NCI-H748 treated with DMSO at 0.1 percent for 48 hours (cell line): ENCODE measurements at places on chromosomes 4 and X.

GRCh38 chrX:103220511-103221323 lies 5.8 kb downstream of the BEX4 start:
- no peak for DNase-seq

GRCh38 chr4:153064571-153064970 lies 128.4 kb downstream of the FHDC1 start:
- DNase-seq: no peak

- DNase-seq: peak; percentile 48
Observed at GRCh38 chrX:143472347-143472938, 44.8 kb downstream of the SPANXN3 start.

DNA sequence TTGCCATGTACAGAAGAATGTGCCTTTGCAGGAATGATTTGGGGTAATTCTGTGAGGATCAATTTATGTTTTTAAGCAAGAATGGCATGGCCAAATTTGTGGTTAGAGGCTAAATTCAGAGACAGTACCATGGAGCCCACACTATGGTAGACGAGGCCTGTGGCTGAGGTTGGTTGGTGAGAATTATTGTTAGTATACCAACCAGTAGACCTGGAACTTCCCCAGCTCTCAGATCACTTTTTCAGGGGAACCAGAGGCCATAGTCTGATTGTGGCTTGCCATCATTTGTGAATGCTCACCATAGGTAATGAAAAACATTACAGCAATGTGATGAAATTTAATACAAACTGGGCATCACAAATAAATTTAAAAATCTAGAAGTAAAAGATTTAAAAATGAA lies 56.3 kb downstream of the SHISA3 start:
- no peak for DNase-seq

DNA sequence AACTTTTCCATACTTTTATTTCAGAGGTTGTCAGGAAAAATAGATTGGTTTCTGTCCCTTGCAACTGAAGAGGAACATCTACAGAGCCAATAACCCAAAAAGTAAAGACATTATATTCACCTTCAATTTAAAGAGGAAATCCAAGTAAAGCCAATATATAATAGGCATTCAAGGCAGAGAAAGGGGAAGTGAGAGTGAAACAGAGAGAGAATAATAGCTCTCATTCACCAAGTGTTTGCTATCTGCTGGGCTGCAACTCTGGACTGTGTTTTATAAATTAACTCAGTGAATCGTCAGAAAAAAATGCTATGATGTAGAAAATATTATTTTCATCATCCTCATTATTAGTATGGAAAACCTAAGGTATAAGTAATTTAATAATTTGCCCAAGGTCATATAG lies 448.5 kb downstream of the TRAM1L1 start:
- DNase-seq: no peak

GRCh38 chrX:47148946-47149345 lies 3.9 kb downstream of the RBM10 start:
- DNase-seq: no peak

GRCh38 chr4:70687392-70687791 lies 940 bp upstream of the UTP3 start:
- DNase-seq: no peak

DNA sequence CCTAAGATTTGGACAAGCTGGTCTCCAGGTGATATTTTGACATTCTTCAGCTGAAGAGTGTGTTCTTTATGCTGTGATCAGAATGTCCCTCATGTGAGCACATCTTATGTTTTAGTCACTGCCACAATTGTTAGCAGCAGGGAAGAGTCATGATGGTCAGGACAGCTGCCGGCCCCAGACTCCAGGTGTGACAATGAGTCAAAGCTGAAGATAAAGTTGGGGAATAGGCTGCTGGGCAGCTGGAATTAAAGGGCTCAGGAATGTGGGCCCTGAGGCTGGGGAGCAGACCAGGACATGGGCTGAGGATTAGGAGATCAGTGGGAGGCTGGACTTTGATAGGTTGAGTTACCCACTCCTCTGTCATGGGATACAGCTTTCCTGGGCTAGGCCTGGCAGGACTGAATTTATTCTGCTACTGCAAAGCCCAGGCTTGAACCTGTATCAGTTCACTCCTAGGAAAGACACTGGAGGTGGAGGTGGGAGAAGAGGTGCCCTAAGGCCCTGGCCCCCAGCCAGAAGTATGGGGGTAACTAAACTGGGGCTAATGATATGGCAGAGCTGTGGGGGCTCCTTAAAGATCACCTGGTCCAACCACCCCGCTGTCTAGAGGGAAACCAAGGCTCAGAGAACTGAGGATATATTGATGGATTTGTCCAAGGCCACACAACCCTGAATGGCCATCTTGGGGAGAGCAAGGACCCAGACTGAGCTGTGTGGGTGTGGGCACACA lies 119.5 kb downstream of the PJA1 start:
- no peak for DNase-seq

GRCh38 chrX:70016513-70016912 lies 33.2 kb downstream of the AWAT2 start:
- no peak for DNase-seq

- no peak for DNase-seq
Observed at GRCh38 chr4:6232836-6233785, 32.8 kb upstream of the JAKMIP1 start.

DNA sequence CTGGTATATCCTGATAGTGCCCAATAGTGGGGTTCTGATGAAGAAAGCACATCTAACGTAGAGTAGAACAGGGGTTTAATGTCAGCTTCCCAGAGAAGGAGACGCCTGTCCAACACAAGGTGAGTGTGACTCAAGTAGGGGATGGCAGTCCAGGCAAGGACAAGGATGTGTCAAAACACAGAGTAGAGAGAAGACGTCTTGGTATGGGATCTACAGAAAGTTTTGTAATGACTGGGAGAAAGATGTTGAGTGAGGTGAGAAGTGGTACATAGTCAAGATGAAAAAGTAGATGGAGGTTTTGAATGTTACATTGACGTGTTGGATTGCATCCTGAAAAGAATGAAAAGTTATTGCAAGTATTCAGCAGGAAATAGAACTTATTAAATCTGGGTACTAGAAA lies 124.4 kb downstream of the TMA16 start:
- DNase-seq: no peak

DNA sequence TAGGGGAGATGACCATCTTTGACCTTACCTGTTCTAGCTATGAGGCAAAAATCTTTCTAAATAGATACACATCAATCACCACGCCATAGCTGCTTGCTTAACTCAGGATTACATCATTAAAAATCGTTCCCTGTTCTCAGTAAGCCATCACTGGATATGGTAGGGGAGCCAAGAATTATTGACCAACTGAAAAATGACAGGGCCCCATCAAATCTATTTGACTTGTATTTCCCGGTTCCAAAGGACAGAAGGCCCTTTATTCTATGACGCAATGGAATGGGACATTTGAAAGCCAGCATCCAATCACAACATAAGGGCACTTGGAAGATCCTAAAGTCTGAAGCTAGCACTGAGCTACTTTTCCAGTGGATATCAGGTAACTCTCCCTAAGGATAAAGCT lies 75.6 kb upstream of the NOCT start:
- no peak for DNase-seq

GRCh38 chr4:76781698-76782595 lies 116.0 kb downstream of the SOWAHB start:
- no peak for DNase-seq

GRCh38 chr4:141352909-141353525 lies 132.3 kb downstream of the ZNF330 start:
- DNase-seq: no peak

- DNase-seq: no peak
Observed at GRCh38 chr4:102575369-102576129, 74.4 kb downstream of the NFKB1 start.

- DNase-seq: peak; percentile 43
Observed at GRCh38 chr4:156581282-156582063, 390.1 kb downstream of the PDGFC start.

- no peak for DNase-seq
Observed at GRCh38 chrX:43551590-43551989, 104.5 kb upstream of the MAOA start.

GRCh38 chr4:57044996-57045395 lies 65.2 kb downstream of the IGFBP7 start:
- no peak for DNase-seq

GRCh38 chr4:147737623-147738022 lies 5.7 kb downstream of the ARHGAP10 start:
- no peak for DNase-seq

GRCh38 chr4:165403637-165404036 lies 24.8 kb downstream of the CPE start:
- DNase-seq: no peak

DNA sequence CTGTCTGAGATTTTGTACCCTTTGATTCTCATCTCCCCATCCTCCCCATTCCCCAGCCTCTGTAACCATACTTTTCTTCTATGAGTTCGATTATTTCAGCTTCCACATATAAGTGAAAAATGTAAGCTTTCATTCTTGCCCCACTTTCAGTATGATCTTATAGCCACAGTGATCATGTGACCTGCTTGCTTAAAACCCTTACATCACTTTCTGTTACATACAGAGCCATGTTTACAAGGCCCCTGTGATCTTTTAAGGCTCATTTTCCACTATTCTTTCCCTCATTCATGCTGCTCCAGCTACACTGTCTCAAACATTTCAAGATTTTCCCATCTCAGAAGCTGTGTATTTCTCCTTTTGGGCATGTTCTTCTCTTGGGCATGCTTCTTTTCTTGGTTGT lies 147.7 kb downstream of the DCK start:
- no peak for DNase-seq

GRCh38 chr4:20773144-20773997 lies 73.1 kb downstream of the PACRGL start:
- DNase-seq: peak; percentile 33

- DNase-seq: no peak
Observed at GRCh38 chr4:183098019-183098722, 886 bp upstream of the WWC2 start.

DNA sequence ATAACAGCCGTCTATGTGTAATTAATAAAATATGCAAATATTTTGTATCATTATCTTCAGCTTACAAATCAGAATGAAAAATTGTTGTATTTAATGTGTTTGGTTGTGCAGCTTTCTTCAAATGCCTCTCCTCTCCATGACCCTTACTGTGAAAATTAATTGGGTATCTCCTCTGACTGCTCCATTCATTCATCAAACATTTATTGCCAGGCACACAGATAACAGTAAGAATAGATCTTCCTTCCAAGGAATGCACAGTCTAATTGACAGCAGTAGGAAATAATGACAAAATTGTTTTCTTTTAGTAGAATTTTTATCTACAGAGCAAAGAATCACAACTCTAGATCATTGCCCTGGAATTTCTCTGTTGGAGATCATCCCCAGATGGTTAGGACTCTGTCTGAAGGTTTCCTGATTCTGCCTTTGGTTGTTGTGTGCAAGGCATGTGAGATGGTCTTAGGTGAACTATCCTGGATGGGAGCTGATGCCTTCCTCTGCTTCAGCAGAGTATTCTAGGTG lies 395.0 kb upstream of the FAT1 start:
- DNase-seq: no peak

GRCh38 chrX:40933706-40934425 lies 151.4 kb upstream of the USP9X start:
- DNase-seq: no peak

DNA sequence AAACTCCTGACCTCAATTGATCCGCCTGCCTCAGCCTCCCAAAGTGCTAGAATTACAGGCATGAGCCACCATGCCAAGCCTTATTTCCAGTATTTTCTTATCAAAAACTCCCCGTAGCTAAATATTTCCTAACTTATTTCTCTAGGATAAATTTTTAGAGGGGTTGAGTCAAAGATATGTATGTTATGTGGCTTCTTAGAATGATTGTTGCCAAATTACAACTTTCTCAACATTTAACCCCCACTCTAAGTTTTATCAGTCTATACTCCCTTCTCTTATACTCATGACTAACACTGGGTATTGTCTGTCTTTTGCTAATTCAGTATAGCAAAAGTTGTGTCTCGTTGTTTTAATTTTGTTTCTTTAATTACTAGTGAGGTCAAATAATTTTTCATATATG lies 187.7 kb upstream of the LNX1 start:
- no peak for DNase-seq

DNA sequence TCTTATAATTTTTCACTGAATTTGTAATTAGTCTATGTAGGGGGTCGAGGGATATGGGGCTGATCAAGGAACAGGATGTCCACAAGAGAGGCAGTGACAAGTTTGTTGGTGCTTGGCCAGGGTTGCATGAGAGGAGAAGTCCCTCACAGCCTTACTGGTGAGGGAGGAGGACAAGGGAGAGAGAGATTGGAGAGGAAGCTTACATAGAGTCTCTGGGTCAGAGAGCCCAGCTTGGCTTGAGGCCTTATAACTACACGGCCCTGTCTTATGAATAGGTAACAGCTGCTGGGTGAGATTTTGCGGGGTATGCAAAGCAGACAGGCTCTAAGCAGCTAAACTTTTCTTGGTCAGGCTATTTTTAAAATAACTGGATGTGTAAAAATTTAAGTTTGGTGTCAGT lies 37.9 kb upstream of the OTUD4 start:
- DNase-seq: no peak

GRCh38 chr4:53494851-53495250 lies 96.4 kb downstream of the LNX1 start:
- no peak for DNase-seq

- DNase-seq: no peak
Observed at GRCh38 chr4:101651778-101652177, 138.8 kb upstream of the BANK1 start.

GRCh38 chr4:188196134-188196735 lies 57.0 kb downstream of the TRIML1 start:
- no peak for DNase-seq

GRCh38 chrX:49116716-49117115 lies 6.8 kb downstream of the GPKOW start:
- DNase-seq: no peak

- DNase-seq: no peak
Observed at GRCh38 chrX:21800344-21800770, 39.1 kb upstream of the MBTPS2 start.

- no peak for DNase-seq
Observed at GRCh38 chrX:1941321-1941720, 326.5 kb downstream of the ASMT start.

- no peak for DNase-seq
Observed at GRCh38 chrX:72735561-72735960, 21.5 kb upstream of the PHKA1 start.

DNA sequence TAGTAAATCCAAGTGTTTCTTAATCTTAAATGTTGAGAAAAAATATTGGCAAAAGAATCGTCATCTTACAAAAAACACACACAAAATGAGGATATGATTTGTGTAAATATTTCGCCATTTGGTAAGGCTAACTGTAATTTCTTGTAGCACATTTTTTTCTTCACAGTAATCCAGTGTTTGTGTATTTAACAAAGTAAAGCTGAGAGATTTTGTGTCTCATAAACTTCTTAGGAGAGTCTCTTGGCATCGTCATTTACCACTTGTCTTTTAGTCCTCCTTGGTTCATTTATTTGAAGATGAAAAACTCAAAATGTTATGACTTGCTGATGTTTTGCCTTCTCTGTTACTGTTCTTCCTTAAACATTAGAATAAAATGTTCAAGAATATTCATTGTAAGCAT lies 326.7 kb upstream of the PITX2 start:
- no peak for DNase-seq

- no peak for DNase-seq
Observed at GRCh38 chrX:140343226-140343868, 161.5 kb downstream of the SOX3 start.
